Smooth muscle cell of the coronary artery (primary cell): ENCODE measurements at places on chromosomes 7 and 10. TPM values are rescaled to one million over a fixed set of nuclear protein-coding genes. Genes with fewer than 3 reads are reported as not detected.

The TEX36 gene
- total RNA-seq = not detected in 2 replicates

The OPN4 gene
- not detected in 2 replicates for total RNA-seq

The TMEM229A gene
- 0.23 and 0.38 TPM in 2 replicates for total RNA-seq

The EIF5AL1 gene
- total RNA-seq = 0.35 and 0.38 TPM in 2 replicates

The PAPOLB gene
- total RNA-seq = 0.08 TPM in 1 of 2 replicates, not detected in the other

The DLD gene
- total RNA-seq = 26.7 and 42.0 TPM in 2 replicates

The VAX1 gene
- total RNA-seq = not detected in 2 replicates

The ARHGEF35 gene
- 2.0 and 6.1 TPM in 2 replicates for total RNA-seq

The POLR2J gene
- 16.1 and 41.7 TPM in 2 replicates for total RNA-seq

The OGDHL gene
- total RNA-seq = 0.12 and 2.0 TPM in 2 replicates

The CUZD1 gene
- total RNA-seq = 0.30 and 0.47 TPM in 2 replicates

The GRID2IP gene
- total RNA-seq = not detected in 2 replicates

The PNLIP gene
- total RNA-seq = not detected in 2 replicates

The HOXA4 gene
- not detected in 2 replicates for total RNA-seq
